ENCODE measurements at places on chromosomes 6 and 20. TPM values are rescaled to one million over a fixed set of nuclear protein-coding genes. Genes with fewer than 3 reads are reported as not detected.

Gene LY6G5C
- not detected for total RNA-seq

Gene SNAI1
- 7.1 TPM for total RNA-seq

DNA sequence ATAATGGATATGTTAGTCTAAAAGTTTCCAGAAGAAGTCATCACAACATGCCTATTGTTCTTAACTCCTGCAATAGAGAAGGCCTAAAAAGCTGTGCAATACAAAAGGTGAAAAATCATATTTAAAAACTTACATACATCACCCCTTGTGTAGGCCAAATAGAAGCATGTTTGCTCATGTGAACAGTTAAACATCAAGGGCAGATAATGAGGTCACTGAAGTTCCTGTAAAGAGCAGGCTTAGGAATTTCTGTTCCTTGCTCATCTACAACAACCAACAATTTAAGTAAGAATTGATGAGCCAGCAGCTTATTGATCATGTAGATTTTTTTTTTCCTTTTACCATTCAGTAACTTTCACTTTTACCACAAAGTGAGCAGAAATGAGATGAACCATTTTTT is 7.5 kb upstream of the NUP153 start:
- no peak for DNase-seq
- no peak overlapping the region for H3K4me3 ChIP-seq
- H3K27me3 ChIP-seq, result no peaks in the 10 kb centered on the region
- H3K36me3 ChIP-seq, result no peaks in the 10 kb centered on the region

- no peaks in the 10 kb centered on the region for H3K36me3 ChIP-seq
- H3K4me1 ChIP-seq, result no peaks in the 10 kb centered on the region
- no peak overlapping the region for H3K27ac ChIP-seq
Measured at GRCh38 chr6:50939931-50940330, 121.3 kb downstream of the TFAP2B start.

DNA sequence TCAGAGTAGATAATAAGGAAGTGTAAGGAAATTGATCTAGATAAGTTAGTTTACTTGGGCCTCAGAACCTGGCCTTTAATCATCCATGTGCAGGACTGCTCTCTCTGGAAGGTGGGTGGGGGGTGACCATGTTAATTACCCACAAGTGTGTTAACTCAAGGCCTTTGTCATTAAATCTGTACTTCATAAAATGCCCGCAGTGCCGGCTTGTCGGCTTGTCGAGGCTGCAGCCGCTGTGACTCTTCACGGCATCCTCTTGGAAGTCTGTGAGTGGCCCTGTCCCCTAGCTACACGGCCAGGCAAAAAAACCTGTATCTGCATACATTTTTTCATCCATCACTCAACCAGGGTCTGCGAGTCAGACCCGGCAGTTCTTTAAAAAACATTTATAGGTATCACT is 70.9 kb upstream of the ASCC3 start:
- no peak overlapping the region for H3K4me3 ChIP-seq
- H3K36me3 ChIP-seq, result no peaks in the 10 kb centered on the region
- DNase-seq, result no peak
- no peaks in the 10 kb centered on the region for H3K4me1 ChIP-seq
- no peak overlapping the region for H3K27ac ChIP-seq

- H3K36me3 ChIP-seq, result no peaks in the 10 kb centered on the region
- DNase-seq, result no peak
- no peaks in the 10 kb centered on the region for H3K27me3 ChIP-seq
- H3K4me3 ChIP-seq, result no peak overlapping the region
- H3K4me1 ChIP-seq, result no peaks in the 10 kb centered on the region
Measured at GRCh38 chr6:113178349-113178748, 678.8 kb upstream of the MARCKS start.

DNA sequence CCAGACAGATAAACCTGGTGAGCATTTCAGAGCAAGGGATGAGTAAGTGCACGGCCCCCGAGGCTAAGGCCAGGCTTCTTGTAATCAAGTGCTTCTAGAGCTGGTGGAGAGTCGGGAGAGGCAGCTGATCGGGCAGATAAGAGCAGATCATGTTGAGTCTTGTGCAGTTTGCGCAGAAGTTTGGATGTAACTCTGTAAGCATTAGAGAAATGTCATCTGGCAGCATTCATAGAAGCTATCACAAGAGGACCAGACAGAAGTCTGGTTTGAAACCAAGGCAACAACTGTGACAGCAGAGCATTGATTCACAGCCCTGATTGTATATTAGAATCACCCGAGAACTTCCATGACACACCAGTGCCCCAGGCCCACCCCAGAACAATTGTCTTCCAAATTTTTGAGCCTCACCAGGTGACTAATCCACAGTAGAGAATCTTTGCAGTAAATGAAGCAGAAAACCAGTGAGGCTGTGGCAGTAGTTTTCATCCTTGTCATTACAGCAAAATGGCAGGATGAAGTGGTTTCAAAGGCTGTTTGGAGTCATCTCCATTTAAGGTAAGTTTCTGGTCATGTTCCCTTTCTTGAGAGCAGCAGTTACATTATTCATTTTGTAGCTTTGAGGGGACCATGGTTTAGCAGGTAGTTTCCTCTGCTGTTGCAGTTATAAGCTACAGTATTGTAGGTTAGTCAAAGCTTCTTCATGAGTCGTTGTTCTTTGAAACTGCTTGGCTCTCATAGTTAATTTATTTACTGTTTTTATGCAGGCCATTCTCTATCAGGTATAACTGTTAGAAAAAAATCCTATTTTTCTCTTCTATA is 84.1 kb downstream of the RNF217 start:
- no peaks in the 10 kb centered on the region for H3K27me3 ChIP-seq
- no peaks in the 10 kb centered on the region for H3K36me3 ChIP-seq
- no peaks in the 10 kb centered on the region for H3K4me1 ChIP-seq

- H3K4me1 ChIP-seq, result no peaks in the 10 kb centered on the region
- no peaks in the 10 kb centered on the region for H3K36me3 ChIP-seq
- H3K27ac ChIP-seq, result no peak overlapping the region
- no peaks in the 10 kb centered on the region for H3K27me3 ChIP-seq
Measured at GRCh38 chr20:34251619-34252018, 10.4 kb downstream of the ASIP start.

DNA sequence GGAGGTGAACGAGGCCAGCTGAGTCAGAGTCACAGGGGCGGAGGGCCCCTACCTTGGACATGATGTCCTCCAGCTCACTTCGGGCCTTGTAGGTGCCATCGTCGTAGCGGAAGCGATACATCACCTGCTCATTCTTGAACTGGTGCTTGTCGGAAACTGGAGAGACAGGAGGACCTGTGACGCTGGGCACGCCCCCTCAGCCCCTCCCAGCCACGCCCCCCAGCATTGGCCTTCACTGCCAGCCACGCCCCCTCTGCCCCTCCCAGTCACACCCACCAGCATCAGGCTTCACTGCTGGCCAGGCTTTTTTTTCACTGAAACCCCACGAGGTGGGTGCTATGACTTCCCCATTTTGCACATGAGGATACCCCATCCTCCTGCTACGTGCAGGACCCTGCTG is 148.2 kb downstream of the PREX1 start:
- no peak overlapping the region for H3K4me3 ChIP-seq
- peak; percentile 70 for DNase-seq
- no peaks in the 10 kb centered on the region for H3K36me3 ChIP-seq
- H3K4me1 ChIP-seq, result peaks cover 33% of the 10 kb centered on the region
- no peaks in the 10 kb centered on the region for H3K27me3 ChIP-seq
- H3K27ac ChIP-seq, result no peak overlapping the region

GRCh38 chr20:32444474-32445220 is 86.5 kb downstream of the ASXL1 start:
- H3K36me3 ChIP-seq, result peaks cover 11% of the 10 kb centered on the region
- H3K4me3 ChIP-seq, result no peak overlapping the region
- DNase-seq, result no peak

Gene PEX7
- 38.5 TPM for total RNA-seq

DNA sequence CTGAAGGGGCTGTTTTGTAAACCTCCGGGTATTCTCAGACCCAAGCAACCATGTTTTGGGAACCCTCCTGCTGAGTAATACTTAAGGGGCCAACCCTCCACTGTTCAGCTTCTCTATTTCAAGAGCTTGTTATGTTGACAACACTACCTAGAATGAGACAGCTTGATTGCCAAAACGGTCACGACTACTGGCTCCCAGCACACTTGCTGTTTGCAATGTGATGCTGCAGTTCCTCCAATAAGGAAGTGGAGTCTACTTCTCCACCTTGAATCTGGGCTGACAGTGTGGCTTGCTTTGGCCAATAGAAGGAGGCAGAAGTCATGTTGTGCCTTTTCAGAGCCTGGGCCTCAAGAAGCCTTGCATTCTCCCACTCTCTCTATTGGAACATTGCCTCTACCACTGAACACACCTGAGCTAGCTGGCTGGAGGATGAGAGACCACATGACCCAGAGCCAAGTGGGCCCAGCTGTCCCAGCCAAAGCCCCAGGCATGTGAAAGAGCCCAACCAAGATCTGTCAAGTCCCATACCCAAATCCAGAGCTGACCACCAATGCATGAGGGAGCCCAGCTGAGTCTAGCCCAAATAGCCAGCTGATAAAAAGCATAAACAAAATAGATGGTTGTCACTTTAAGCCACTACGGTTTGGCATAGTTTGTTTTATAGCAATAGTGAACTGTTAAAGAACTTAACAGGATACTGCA is 108.0 kb downstream of the PRND start:
- no peak for DNase-seq
- no peaks in the 10 kb centered on the region for H3K36me3 ChIP-seq
- H3K27me3 ChIP-seq, result no peaks in the 10 kb centered on the region
- no peak overlapping the region for H3K27ac ChIP-seq
- no peak overlapping the region for H3K4me3 ChIP-seq

DNA sequence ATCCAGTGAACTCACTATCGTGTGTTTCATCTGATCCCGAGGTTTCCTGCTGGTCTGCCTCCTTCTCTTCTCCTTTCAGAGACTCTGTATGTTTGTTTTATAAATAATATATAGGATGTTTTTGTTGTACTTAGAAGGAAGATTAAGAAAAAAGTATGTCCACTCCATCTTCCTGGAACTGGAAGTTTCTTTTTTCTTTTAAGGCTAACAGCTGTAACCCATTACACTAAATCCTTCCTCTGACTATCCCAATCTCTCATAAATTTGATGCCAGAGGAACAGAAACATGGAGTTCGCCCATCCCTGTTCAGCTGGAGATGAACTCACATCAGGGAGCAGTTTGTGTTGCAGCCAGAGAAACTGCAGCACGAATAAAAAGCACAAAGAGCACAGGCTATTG is 20.7 kb downstream of the RIPK1 start:
- H3K27me3 ChIP-seq, result no peaks in the 10 kb centered on the region
- H3K4me1 ChIP-seq, result no peaks in the 10 kb centered on the region
- peaks cover 32% of the 10 kb centered on the region for H3K36me3 ChIP-seq

Gene C20orf144
- not detected for total RNA-seq

Gene MAP1LC3A
- total RNA-seq, result 11.7 TPM

DNA sequence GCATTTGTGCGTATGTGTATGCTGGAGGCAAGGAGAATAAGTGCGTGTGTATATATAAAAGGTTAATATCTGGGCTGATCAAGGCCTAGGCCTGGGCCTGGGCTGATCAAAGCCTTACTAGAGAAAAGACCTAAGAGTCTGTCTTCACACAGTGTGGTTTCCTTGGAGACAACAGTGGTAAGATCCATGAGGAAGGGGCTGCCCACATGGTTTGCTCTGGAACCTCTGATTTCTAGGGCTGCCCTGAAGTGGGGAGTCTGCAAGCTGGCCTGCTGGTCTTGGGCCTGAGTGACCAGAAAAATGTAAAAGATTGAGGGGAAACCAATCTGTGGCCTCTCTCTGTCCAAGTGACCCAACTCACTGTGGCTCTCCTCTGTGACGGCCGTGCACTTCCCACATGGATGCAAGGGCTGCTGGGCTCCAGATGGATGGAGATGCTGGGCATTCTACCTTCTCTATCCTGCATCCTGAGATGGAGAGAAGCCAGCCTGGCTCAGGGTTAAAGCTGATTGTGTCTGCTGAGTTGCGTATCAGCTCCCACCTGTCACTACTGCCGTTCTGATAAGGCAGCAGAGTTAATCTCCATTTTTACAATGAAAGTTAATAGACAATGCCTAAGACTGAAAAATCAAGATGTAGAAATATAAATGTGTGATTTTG is 90.3 kb upstream of the NXT1 start:
- no peaks in the 10 kb centered on the region for H3K36me3 ChIP-seq
- no peak overlapping the region for H3K4me3 ChIP-seq
- H3K27ac ChIP-seq, result no peak overlapping the region
- H3K4me1 ChIP-seq, result no peaks in the 10 kb centered on the region
- H3K27me3 ChIP-seq, result peaks cover 11% of the 10 kb centered on the region

Gene FAM83B
- total RNA-seq, result 4.5 TPM

- DNase-seq, result no peak
- H3K36me3 ChIP-seq, result peaks cover 4% of the 10 kb centered on the region
- no peak overlapping the region for H3K27ac ChIP-seq
- no peaks in the 10 kb centered on the region for H3K27me3 ChIP-seq
- H3K4me1 ChIP-seq, result peaks cover 96% of the 10 kb centered on the region
- H3K4me3 ChIP-seq, result no peak overlapping the region
Measured at GRCh38 chr20:31681769-31682168, 40.9 kb downstream of the BCL2L1 start.

DNA sequence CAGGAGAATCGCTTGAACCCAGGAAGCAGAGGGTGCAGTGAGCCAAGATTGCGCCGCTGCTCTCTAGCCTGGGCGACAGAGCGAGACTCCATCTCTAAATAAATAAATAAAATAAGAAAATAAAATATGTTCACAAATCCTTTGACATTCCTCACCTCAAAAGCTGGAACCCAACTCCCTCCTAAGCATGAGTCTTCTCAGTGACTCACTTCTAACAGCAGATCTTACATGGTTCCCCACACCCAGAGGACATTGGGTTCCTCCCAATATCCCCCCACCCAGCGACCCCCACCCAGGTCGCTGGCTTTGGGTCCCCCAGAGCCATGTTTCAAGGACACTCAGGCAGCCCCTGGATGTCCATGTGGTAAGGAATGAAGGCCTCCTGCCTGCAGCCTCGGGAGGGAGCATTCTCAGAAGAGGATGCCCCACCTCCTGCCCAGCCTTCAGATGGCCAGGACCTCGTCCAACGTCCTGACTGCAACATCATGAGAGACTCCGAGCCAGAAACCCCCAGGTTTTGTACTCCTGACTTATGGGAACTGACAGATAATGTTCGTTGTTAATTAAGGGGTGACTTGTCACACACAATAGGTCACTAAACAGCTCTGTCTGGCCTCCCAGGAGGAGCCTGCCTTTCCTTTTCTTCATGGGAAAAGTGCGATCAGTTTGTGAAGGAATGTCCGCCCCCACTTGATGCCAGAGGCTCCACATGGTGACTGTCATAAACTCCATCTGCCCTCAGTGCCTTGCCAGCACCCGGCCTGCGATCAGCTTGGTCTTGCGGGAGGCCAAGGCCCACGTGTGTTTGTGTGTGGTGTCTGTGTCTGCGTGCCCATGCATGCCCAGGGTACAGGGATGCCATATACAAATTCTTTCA is 10.1 kb upstream of the GMEB2 start:
- peaks cover 20% of the 10 kb centered on the region for H3K4me1 ChIP-seq
- DNase-seq, result no peak
- H3K27me3 ChIP-seq, result no peaks in the 10 kb centered on the region
- H3K36me3 ChIP-seq, result no peaks in the 10 kb centered on the region
- no peak overlapping the region for H3K4me3 ChIP-seq

Gene SLC26A8
- total RNA-seq, result not detected

GRCh38 chr20:8039042-8039441 is 19.5 kb upstream of the TMX4 start:
- H3K36me3 ChIP-seq, result no peaks in the 10 kb centered on the region
- H3K27ac ChIP-seq, result no peak overlapping the region
- no peak overlapping the region for H3K4me3 ChIP-seq
- peaks cover 3% of the 10 kb centered on the region for H3K4me1 ChIP-seq
